ENCODE measurements at places on chromosomes 11 and 22.

DNA sequence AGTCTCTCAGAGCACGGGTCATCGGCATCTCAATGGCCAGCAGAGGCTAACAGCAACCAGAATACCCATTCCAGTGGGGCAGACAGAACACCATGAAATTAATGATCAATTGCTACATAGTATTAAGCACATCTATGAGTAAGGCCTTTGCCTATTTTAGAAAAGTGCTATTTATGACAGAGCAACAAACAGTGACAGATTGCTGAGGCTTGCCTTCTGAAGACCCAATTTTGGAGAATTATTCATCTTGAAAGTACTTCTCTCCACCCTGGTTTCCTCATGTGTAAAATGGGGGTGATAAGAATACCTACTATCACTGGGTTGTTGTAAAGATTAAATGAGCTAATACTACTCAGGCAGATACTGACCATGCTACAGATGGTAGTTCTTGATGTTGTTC lies 232.7 kb downstream of the TENM4 start:
- no peak for DNase-seq

GRCh38 chr11:69483691-69484426 lies 2.4 kb downstream of the LINC01488 start:
- DNase-seq: no peak

- no peak for DNase-seq
Measured at GRCh38 chr11:36774603-36775002, 176.6 kb upstream of the RAG2 start.

DNA sequence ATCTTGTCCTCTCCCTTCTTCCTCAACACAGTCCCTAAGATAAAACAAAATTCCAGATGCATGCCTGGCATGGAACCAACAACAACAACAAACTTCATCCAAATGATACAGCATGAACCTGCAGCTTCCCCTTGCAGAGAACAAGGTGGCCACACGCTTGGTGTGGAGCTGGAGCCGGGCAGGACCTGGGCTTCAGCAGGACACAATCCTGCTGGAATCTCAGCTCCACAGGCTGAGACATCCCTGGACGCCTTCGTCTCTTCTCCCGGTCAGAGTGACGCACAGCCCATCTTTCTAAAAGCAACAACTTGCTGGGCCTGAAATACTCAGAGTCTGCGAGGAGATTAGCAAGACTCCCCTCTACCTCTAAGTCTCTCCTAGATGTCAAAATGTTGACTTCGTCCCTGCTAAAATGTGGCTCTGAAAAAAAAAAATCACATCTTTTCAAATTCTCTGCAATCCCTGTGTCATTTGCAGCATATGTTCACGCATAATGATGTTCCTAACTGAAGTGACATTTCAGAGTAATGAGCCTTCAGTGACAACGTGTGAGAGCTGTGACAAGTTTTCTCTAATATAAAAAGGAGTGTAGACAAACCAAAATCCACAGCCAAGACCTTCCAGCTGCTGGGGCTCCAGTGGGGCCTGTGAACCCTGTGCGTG lies 1232.3 kb downstream of the TBC1D22A start:
- no peak for DNase-seq

DNA sequence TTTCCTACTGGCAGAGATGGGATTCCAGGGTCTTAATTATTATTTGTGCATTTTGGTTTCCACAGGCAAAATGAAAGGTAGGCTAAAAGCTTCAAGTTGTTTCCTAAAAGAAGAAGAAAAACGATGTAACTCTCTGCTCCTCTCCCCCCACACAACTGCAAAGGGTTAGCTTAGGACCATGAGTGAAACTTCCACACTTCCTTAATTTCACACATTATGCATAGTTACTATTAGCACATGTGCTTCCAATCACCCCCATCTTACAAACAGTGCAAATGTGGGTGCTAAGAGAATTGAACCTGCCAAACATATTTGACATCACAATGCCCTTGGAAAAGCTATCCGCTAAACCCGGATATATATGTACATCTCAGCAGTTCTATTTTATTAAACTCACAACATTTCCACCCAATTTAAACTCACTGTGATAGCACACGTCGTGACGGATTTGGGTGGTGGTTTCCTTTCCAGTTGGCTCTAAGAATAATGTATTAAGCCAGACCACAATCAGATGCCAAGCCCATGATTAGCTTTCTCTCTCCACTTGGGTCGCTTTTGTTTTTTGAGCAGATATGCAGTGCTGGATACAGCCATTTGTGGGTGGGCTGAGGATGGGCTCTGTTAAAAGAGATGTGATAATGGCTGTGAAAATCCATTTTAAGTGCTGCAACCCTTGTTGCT lies 245.0 kb upstream of the POU2AF2 start:
- no peak for DNase-seq

DNA sequence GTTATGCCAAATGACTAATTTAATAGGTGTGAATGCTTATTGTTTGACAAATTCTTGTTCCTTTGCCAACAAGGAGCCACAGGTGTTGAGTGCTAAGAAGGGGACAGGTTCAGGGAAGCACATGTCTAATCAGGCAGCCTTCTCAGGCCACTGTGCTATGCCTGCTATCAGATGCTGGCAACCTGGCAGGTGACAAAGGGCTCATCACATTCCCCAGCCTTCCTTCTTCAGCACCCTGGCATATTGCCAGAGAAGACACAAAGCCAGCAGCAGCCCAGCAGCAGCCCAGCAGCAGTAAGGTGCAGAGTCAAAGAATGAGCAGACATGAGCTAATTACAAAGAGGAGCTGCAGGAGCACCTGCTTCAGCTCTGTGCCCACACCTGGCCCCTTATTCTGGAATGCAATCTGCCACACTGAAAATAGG lies 68.2 kb downstream of the GUCY1A2 start:
- DNase-seq: no peak

- DNase-seq: peak; percentile 76
Measured at GRCh38 chr11:62664405-62665074, 470 bp downstream of the C11orf98 start.

DNA sequence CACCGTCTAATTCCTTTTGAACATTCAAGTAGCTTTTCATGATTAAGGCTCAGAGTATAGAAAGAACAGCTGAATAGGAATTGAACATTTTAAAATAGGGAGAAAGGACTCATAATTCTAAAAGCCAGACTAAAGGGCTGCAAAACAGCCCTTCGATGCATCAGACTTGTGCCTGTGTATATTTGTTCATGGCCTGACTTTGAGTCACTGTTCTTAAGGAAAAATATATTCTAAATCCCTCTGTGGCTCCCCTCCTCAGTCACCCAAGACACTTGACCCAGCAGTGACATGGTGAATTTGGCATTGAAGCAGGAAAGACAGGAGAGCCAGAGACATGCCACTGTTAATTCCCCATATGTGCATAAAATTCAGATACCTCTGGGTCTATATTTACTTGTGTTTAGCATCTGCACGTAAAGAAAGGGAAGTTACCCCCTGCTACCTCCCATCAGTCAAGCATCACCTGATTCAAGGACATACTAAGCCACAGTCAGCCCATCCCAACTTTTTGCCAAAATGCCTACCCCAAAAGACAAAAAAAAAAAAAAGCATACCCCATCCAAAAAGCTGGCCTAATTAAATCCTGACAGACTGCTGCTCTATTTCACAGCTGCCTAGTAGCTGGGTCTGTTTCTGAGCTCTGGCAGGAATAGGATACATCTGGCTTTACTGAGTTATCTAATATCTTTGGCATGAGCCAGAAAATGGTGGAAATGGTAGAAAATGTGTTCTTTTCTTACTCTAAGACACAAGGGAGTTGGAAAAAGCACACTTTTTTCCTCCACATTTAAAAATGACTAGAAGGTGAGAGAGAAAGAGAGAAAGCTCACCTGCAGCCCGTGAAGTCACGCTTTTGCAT lies 93.5 kb downstream of the COMMD9 start:
- DNase-seq: no peak

- no peak for DNase-seq
Measured at GRCh38 chr11:73869332-73869949, 7.2 kb downstream of the COA4 start.

DNA sequence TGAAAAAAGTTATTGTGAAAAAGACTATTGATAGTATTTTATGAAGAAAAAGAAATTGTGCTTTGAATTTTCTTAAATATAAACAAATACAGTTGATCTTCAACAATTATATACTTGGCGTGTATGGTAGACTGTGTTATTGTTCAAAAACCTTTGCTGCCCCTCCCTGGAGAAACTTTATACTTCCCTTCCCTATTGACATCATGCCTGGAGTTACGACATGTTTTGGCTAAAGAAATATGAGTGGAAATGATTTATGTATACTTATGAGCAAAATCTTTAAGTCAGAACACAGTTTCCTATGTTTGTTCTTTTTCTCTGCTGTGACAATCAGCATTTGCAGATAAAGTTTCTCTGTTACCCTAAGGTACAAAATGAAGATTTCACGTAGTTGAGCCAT lies 243.8 kb downstream of the TMEM135 start:
- no peak for DNase-seq

GRCh38 chr11:6321961-6322362 lies 1.7 kb upstream of the CAVIN3 start:
- peak; percentile 25 for DNase-seq

DNA sequence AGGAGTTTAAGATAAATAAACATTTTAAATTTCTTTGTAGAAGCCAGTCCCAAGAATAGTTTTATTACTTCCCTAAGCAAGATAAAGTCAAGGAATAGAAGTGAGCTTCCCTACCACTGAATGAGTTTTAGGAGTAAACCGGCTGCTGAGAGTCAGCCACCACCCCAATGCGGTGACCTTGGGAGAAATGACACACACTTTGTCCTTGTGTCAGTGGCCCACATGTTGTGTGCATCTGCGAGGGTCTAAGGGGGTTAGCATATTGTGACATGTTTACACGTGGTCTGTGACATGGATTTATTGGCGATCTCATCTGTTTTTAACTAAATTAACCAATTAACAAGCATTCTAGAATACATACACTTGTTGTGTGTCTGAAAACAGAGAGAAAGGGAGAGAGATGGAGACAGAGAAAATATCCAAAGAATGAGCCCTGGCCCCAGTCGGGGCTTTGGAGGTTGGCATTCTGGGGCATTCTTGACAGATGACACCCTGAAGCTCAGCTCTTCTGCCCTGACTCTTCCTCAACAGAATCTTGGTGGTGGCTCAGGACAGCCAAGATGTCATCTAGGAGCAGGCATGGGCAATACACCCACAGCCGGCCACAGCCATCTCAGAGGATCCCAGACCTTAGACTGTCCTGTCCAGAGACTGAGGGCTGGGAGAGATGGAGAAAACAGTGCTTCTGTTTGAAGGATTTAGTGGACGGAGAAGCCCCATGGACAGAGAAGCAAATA lies 29.7 kb upstream of the TMPRSS4 start:
- no peak for DNase-seq

DNA sequence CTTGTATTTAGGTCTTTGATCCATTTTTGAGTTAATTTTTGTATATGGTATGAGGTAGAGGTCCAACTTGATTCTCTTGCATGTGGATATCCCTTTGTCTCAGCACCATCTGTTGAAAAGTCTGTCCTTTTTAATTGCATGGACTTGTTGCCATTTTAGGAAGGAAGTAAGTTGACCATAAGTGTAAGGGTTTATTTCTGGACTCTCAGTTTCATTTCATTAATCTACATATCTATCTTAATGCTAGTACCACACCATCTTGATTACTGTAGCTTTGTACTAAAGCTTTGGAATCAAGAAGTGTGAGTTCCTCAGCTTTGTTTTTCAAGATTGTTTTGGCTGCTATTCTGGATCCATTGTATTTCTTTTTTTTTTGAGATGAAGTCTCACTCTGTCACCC lies 31.4 kb downstream of the CBL start:
- DNase-seq: no peak

DNA sequence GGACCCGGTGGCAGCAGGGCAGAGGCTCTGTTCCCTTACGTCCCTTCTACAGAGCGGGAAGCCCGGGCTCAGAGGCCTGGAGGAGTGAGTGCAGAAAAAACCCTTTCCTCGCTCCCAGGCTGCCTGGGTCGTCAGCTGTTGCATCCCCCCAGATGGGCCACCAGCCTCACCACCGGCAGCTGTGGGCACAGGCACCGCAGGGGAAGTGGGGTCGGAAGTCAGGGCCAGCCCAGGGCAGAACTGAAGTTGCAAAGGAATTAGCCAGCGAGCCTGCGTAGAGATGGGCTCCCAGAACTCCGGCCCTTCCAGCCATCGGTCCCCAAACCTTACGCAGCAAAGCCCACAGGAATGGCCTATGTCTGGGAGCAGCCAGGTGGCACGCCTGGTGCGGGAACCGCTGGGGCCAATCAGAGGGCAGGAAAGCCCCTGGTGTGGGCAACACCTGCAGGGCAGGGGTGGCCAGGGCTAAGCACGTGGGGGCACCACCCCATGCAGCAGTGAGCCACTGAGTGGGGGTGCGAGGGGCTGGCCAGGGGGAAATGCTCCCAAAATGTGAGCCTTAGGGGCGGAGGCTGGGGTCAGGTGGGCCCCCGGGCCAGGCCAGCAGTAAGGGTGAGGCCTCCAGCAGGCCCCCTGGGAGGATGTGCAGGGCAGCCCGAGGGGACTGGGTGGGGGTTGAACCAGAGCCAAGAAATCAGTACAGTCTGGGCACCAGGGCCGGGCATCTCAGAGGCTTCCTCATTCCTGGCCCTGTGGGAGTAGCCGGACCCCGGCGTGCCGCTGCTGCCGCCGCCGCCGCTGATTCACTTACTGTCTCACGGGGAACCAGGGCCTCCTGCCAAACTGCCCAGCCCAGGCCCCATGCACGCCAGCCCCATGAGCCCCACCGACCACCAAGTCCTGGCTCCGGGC lies 58.2 kb downstream of the WNT7B start:
- DNase-seq: no peak
